Activated naive CD4-positive, alpha-beta T cell treated with anti-CD3 and anti-CD28 coated beads for 36 hours (primary cell): ENCODE measurements at places on chromosomes 3 and 15. TPM values are rescaled to one million over a fixed set of nuclear protein-coding genes. Genes with fewer than 3 reads are reported as not detected.

Gene RLBP1
- not detected for total RNA-seq

Gene SLC22A14
- total RNA-seq = not detected

Gene CAMP
- not detected for total RNA-seq

Gene CPLX3
- total RNA-seq = not detected

Gene GCSAM
- 14.5 TPM for total RNA-seq

Gene DUOXA2
- not detected for total RNA-seq

Gene GATM
- total RNA-seq = 0.91 TPM

GRCh38 chr3:4773583-4773982 is 205.7 kb upstream of the BHLHE40 start:
- no peaks in the 10 kb centered on the region for H3K27me3 ChIP-seq
- H3K36me3 ChIP-seq = peaks cover 31% of the 10 kb centered on the region
- H3K4me1 ChIP-seq = peaks cover 36% of the 10 kb centered on the region
- H3K27ac ChIP-seq = peak overlapping the region; percentile 12

- H3K4me1 ChIP-seq = no peaks in the 10 kb centered on the region
- H3K27me3 ChIP-seq = no peaks in the 10 kb centered on the region
- DNase-seq = no peak
- no peak overlapping the region for H3K4me3 ChIP-seq
- H3K36me3 ChIP-seq = no peaks in the 10 kb centered on the region
- H3K27ac ChIP-seq = no peak overlapping the region
These were observed 85.1 kb upstream of the MYRIP start for GRCh38 chr3:39724233-39724846.

DNA sequence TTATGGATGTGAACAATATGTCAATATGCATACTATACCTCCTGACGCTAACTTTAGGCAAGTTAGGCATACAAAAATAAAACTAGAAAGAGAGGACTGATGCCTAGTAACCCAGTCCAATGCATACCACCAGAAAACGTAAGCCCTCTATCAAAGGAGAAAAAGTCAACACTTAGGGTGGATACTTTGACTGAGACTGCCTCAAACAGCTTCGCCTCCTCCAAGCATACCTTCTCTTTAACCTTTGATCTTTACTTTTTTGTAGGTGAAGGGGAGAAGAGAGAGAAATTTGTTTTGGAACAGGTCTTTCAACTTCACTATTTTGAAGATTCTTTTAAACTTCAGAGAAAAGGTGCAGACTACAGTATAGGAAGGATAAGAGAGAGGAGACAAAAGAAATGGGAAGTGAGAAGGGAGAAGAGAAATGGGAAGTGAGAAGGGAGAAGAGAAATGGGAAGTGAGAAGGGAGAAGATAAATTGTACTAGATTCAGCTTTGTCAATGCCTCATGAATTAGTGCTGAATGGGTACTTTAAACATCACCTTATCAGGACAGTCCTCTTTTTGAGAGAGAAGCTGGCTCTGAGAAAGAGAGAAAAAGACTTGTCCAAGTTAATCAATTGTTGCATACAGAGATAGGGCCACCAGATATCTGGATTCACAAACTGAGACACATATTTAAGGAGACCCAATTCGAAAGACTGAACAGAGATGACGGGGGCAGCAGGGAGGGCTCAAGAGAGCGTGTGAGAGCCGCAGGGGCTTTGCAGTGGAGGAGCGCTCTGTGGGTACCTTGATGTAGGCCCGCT is 1.0 kb downstream of the P3H2 start:
- no peak for DNase-seq
- H3K27me3 ChIP-seq = peaks cover 54% of the 10 kb centered on the region
- no peaks in the 10 kb centered on the region for H3K36me3 ChIP-seq
- H3K4me3 ChIP-seq = peak overlapping the region; percentile 49
- no peak overlapping the region for H3K27ac ChIP-seq
- H3K4me1 ChIP-seq = peaks cover 6% of the 10 kb centered on the region

GRCh38 chr3:30017901-30018300 is 588.5 kb upstream of the TGFBR2 start:
- H3K27ac ChIP-seq = no peak overlapping the region
- H3K4me3 ChIP-seq = no peak overlapping the region

DNA sequence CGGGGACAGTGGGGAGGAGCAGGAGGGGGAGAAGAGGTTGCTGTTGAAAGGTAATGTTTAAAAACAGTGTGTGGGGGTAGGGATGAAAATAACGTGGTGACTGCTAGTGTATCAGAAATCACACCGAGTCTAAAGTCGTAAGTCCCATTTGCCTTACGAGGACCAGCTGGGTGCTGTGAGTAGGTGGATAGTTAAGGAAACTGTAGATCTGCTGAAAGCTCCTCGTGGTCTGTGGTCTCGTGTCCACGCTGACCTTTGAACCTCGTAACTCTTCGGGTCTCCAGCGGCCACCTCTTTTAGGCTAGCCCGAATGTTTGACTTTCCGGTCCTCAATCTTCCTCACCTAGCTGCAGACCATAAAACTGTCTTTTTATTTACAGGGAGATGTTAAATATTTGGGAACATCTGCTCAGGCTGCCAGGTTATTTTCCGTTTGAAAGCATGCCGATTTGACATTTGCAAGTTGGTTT is 29.3 kb upstream of the ST3GAL6 start:
- DNase-seq = no peak
- H3K27me3 ChIP-seq = peaks cover 58% of the 10 kb centered on the region
- peaks cover 12% of the 10 kb centered on the region for H3K4me1 ChIP-seq

DNA sequence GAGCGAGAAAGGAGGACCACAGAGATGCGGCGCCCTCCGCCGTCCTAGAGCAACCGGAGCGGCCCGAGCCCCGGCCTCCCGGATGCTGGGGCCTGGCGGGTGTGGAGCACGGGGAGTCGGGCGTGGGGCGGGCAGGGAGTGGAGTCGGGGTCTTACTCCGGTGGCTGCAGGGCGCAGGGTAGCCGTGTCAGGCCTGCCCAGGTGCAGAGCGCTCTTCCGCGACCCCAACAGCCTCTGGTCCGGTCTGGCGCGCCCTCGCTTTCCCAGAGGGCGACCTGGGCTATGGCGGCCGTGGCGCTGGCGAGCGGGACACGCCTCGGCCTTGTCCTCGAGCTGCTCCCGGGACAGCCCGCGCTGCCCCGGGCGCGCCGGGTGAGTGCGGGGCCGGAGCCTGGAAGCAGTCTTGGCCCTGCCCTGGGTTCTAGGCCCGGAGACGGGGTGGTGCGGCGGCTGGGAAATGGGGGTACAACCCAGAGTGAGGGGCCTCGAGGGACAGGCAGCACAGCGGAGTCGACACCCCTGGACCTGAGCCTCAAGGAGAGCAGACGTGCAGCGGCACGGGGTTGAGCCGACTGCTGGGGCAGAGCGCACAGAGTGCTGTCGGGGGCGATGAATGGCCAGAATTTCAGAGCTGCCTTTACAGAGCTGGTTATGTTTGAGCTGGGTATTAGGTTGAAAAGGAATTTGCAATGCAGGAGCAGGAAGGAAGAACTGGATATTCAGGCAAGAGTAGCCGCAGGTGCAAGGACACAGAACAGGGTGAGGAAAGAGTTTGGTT is at the start of gene ZNF662:
TSS of gene ZNF662 (plus strand) at position 73 of the 778 bp plus-strand sequence. CDS start 1,973 bp downstream, outside the sequence.
- DNase-seq = peak; percentile 51
- peaks cover 12% of the 10 kb centered on the region for H3K4me1 ChIP-seq
- no peak within 1 kb of the TSS for H3K27ac ChIP-seq
- H3K36me3 ChIP-seq = peaks cover 12% of the 10 kb centered on the region
- H3K27me3 ChIP-seq = peaks cover 13% of the 10 kb centered on the region

GRCh38 chr3:101081999-101082398 is 88.8 kb upstream of the ABI3BP start:
- no peaks in the 10 kb centered on the region for H3K36me3 ChIP-seq
- DNase-seq = no peak
- no peak overlapping the region for H3K27ac ChIP-seq

DNA sequence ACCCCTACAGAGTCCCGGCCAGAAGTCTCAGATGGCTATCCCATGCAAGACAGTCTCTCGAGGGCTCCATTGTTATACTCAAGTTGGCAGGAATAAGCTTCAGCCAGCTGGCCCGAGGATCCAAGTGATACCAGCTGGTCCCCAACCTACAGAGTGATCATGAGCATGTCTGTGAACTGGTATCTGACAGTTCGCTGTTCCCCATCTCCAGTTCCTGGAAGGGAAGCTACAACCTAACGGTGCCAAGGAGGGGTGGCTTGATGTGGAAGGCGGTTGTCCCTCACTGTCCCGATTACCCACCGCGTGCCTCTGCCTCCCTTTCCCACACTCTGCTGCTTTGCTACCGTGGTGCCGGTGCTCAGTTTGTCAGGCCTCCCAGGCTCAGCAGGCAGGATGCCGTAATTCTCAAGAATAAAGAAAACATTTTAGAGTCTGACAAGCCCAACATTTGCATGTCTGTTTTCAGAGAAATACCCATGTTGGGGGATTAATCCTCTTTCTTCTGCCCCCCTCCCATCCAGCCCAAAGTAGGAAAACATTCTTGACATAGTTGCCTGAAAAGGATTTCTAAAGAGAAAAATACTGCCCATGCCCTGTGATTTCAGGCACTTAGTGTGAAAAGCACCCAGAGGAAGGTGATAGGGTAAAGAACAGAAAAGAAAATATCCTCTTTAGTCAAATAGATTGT is 49.4 kb upstream of the HES1 start:
- H3K4me1 ChIP-seq = peaks cover 3% of the 10 kb centered on the region
- no peak overlapping the region for H3K27ac ChIP-seq
- H3K36me3 ChIP-seq = no peaks in the 10 kb centered on the region
- DNase-seq = no peak

DNA sequence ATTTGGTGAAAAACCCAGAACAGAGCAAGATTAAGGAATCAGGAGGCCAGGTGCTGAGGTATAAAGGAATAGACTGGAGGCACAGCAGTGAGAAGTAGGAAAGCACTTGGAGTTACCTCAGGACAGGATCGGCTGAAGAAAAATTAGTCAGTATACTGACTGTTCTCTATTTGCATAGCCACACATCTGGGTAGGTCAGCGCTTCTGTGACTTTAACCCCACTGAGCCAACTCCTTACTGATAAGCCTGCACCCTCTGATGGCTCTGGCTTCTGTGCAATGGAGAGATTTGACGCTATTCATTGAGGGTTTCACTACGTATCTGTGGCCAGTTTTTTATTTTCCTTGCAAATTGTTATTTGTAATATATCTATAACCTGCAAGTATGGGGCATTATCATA is 22.3 kb downstream of the MECOM start:
- no peak overlapping the region for H3K4me3 ChIP-seq
- peaks cover 16% of the 10 kb centered on the region for H3K27me3 ChIP-seq
- H3K4me1 ChIP-seq = no peaks in the 10 kb centered on the region
- DNase-seq = no peak

- no peaks in the 10 kb centered on the region for H3K36me3 ChIP-seq
- no peak overlapping the region for H3K4me3 ChIP-seq
- H3K4me1 ChIP-seq = no peaks in the 10 kb centered on the region
These were observed 127.9 kb upstream of the SLC6A11 start for GRCh38 chr3:10688126-10688525.

DNA sequence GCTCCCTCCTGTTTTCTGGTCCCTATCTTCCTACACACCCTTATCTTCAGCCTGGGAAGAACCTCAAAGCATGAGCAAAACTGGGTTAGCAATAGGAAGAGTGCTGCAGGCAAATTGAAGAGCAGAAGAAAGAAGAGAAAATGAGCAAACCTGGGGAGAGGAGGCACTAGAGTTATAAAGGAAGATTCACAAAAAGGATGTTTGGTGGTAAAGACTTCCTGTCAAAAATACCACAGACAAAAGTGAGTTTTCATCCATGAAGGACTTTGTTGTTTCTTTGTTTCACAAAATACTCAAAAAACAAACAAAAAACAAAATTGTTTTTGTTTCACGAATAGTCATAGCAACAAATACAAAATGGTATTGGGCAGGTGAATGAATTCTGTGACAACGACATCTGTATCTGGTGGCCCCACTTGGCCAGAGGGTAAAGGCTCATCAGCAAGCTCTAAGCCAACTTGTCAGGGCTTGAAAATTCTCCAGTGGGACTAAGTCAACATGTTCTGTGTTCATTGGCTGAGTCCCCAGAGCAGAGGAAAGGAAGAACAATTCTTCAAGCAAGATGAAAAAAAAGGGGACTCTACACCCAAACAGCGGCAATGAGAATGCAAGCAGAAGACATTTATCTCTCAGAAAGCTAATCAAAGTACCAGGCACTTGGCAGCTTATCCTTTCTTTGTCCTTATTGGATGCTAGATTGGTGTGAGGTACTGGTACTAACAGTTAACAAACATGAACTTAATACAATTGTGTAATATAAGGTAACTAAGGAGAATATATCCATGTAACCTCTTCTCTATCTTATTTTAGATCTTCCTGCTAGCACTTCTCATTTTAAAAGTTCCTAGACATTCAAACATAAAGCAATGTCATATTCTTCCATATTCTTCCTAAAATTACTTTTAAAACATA is 9.7 kb downstream of the ATP8B4 start:
- no peak for DNase-seq
- no peaks in the 10 kb centered on the region for H3K36me3 ChIP-seq
- H3K4me1 ChIP-seq = peaks cover 33% of the 10 kb centered on the region

DNA sequence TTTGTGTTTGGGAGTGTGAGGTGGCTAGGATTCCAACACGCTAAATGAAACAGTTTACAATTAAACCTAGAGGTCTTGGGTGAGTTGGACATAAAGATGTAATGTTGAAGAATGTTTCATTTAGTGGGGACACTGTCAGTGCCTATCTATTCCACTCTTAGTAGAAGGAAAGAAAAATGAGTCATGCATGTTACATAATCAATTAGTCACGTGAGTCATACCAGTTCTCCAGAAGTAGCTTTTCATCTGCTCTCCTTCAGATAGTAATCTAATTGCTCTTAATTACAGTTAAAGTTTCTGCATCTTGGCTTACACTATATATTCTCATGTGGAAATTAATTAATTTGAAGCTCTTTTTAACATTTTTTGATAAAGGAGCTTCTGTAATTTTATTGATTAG is 115.7 kb upstream of the P2RY1 start:
- no peak overlapping the region for H3K27ac ChIP-seq
- no peak for DNase-seq
- no peaks in the 10 kb centered on the region for H3K4me1 ChIP-seq
- no peak overlapping the region for H3K4me3 ChIP-seq

DNA sequence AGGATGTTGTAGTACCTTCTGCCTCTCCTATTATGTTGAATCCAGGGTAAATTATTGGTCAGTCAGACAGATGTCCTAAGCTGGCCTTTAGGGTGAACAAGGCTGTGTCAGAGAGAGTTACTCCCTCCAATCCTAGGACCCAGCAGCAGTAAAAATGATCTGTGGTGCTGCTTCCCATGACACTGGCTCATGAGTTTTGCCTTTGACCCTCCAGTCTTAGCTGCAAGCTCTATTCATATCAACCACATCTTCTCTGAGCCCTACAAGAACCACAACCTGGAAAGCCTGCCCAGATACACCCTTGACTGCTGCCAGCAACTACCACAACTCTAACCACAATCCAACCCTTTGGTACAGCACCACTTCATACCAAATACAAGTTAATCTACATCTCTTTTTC is 27.2 kb upstream of the PHLDB2 start:
- H3K27me3 ChIP-seq = no peaks in the 10 kb centered on the region
- no peak for DNase-seq

DNA sequence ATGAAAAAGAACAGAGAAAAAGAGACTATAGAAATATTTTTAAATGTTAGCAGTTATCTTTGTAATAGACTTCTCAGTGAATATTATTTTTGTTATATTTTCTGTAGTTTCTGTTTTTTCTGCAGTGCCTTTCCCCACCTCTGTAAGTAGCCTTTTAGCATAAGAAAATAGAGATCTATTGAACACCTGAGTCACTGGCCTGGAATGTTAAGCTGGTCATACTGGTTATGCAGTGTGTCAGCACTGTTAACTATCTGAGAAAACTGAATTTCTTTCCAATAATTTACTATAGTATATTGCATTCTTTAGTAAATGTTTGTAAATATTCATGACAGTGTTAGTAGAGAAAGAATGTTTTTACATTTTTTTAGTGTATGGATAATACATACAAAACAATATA is 79.8 kb downstream of the NECTIN3 start:
- no peaks in the 10 kb centered on the region for H3K36me3 ChIP-seq
- no peak overlapping the region for H3K4me3 ChIP-seq
- no peak overlapping the region for H3K27ac ChIP-seq

- no peak overlapping the region for H3K27ac ChIP-seq
- peaks cover 5% of the 10 kb centered on the region for H3K4me1 ChIP-seq
These were observed 57.4 kb downstream of the CDCP1 start for GRCh38 chr3:45088543-45089358.
